Fibroblast of skin of right quadriceps (primary cell): ENCODE measurements at places on chromosomes 11 and 22.

DNA sequence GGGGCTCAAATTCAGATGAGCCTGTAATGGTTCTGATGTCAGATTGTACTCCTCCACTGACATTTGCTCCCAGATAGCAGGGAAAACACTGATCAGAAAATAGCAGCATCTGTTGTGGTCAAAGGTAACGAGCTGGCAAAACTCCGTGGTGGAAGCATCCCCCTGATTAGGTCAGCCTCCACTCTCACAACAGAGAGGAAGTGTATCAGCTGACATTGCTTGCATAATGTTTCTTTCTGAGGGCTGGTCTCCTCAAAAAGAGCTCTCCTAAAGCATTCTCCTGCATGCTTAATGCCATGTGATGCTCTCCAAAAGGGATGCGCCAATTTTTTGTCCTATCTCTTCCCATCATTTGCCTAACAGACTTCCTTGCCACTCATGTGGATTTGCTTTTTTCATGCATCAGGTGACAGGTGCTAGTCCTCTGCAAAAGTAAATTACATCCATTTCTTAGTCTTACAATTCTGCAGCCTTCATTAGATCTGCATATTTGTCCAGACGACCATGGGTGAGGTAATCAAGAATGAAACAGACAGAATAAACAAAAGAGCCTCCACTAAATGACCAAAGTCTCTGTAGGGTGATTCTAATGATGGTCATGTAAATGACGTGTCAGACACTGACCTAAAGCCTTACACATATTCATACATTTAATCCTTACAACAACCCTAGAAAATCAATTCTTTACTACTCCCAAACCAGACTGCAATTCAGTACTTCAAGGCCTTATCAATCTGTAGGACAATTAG, 6.4 kb upstream of the TENM4 start:
- DNase-seq = no peak

DNA sequence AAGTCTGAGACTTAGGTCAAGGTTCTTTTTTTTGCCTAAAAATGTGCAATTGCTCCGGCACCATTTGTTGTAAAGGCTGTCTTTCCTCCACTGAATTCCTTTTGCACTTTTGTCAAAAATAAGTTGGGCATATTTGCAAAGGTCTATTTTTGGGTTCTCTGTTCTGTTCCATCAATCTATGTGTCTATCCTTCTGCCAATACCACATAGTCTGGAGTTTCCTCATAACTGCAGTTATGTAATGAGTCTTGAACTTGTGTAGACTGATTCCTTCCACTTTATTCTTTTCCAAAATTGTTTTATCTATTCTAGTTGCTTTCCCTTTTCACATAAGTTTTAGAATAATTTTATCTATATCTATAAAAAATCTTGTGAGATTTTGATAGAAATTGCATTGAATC, 6.7 kb downstream of the KCNJ5 start:
- no peak for DNase-seq

- peak; percentile 72 for DNase-seq
Observed at GRCh38 chr22:30005213-30005857, 74.9 kb upstream of the HORMAD2 start.

- peak; percentile 63 for DNase-seq
Observed at GRCh38 chr11:46278387-46279125, 1.1 kb downstream of the CREB3L1 start.

GRCh38 chr11:35804451-35805040, 139.3 kb upstream of the LDLRAD3 start:
- DNase-seq = no peak

GRCh38 chr11:40387240-40387980, 1072.0 kb downstream of the LRRC4C start:
- DNase-seq = no peak

GRCh38 chr11:118956094-118956846, at the start of gene UPK2:
TSS of gene UPK2 (plus strand) at chr11:118956298. CDS start at chr11:118956351, 53 bp downstream.
- peak; percentile 65 for DNase-seq

DNA sequence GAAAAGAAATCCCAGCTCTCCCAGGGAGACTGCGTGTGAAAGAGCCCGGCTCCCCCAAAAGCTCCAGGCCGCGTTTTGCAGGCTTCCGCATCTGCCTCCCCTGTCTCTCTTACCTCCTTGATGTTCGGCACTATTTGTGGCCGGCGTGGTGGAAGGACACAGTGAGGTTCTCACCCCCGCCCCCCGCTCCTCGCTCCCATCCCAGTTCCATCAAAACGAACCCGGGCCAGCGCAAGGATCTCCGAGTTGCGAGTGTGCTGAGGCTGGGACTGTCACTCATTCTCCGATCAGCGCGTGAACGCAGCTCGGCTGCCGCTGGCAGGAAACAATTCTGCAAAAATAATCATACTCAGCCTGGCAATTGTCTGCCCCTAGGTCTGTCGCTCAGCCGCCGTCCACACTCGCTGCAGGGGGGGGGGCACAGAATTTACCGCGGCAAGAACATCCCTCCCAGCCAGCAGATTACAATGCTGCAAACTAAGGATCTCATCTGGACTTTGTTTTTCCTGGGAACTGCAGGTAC, at the start of gene NCAM1:
TSS of gene NCAM1 (plus strand) at position 275 of the 523 bp plus-strand sequence.
- peak; percentile 95 for DNase-seq
